CD4-positive, alpha-beta T cell treated with Interleukin-2 at 100 ng/mL for 4 hours (primary cell): ENCODE measurements at places on chromosomes 11 and 22.

- no peak for DNase-seq
Measured at GRCh38 chr11:111299101-111300026, 1.0 kb downstream of the POU2AF3 start.

DNA sequence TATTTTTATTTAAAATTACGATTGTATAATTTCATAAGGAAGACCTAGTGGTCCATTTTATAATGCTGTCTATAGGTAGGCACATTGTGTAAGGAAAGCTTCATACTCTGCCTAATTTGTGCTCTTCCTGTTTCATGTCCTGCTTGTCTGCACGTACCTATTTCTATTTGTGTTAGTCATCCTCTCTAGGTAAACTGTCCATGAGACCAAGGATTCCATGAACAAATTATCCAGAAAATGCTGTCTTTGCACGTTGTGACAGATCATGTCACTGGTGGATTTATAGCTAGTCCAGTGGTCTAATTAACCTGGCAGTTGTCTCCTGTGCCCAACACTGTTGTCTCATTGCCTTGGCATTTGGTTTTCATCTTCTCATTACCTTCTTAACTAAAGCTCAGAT is 44.7 kb downstream of the DNAJC24 start:
- no peak for DNase-seq

DNA sequence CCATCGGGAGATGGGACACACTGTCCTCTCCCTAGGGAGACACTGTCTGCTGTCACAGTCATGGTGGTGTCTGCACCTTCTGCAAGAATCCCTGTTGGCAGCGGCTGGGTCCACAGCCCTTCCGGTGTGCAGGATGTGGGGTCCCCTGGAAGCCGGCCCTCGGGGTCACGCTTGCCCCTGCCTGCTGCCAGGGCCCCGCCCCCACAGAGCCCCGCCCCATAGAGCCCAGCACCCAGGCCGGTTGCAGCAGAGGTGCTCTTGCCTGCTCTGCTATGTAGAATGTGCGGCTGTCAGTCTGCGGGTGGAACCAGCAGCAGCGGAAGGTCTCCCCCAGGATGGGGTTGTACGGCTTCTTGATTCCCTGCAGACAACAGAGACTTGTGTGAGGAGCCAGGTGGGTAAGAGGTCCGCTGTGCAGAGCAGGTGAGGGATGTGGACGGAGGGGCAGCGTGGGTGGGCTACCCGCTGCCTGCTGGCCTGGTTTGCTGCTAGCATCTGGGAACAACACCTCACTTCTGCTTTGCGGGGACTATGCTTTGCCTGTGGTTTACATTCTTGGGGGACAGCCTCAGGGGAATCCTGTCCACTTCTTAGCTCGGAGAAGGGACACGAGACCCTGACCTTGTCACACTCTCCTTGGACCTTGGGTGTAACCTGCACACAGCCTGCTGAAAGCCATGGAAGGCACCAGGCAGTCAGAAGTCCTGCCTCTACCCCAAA is 44.9 kb upstream of the CARS1 start:
- DNase-seq: no peak

GRCh38 chr11:34190192-34191139 is 85.0 kb downstream of the NAT10 start:
- DNase-seq: no peak

DNA sequence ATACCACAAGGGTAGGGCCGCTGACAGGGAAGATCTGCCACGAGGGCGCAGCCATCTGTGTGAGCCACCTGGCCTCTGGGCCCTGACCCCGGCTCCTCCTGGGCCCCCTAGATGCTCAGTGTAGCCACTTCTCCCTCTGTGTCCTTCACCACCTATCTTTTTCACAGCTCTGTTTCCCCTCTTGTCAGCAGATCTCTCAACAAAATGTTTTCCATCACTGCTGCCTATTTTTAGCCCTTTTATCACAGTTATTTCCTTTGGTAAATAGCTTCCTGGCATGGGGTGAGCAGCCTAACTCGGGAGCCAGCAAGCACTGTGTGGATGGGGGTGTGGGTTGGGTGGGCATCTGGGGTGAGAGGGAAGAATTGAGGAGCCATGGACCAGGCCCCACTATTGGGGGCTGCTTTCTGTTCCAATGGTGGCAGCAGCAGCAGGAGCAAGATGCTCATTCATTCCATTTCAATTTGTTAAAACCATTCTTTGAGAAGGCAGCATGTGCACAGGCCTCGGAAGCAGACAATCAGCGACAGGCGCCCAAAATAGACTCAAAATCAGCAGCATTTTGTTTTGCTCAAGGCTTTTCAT is 135.2 kb upstream of the NAV2 start:
- DNase-seq: no peak

DNA sequence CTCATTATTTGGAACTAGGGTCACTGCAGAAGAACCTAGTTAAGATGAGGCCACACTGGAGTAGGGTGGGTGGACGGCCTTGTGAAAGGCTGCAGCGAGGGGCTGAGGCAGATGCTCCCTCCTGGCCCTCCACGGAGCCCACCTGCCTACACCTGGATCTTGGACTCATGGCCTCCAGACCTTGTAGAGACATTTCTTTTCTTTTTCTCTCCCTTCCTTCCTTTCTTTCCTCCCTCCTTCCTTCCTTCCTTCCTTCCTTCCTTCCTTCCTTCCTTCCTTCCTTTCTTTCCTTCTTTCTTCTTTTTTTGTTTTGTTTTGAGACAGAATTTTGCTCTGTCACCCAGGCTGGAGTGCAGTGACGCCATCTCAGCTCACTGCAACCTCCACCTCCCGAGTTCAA is 26.6 kb downstream of the DUSP8 start:
- DNase-seq: no peak

DNA sequence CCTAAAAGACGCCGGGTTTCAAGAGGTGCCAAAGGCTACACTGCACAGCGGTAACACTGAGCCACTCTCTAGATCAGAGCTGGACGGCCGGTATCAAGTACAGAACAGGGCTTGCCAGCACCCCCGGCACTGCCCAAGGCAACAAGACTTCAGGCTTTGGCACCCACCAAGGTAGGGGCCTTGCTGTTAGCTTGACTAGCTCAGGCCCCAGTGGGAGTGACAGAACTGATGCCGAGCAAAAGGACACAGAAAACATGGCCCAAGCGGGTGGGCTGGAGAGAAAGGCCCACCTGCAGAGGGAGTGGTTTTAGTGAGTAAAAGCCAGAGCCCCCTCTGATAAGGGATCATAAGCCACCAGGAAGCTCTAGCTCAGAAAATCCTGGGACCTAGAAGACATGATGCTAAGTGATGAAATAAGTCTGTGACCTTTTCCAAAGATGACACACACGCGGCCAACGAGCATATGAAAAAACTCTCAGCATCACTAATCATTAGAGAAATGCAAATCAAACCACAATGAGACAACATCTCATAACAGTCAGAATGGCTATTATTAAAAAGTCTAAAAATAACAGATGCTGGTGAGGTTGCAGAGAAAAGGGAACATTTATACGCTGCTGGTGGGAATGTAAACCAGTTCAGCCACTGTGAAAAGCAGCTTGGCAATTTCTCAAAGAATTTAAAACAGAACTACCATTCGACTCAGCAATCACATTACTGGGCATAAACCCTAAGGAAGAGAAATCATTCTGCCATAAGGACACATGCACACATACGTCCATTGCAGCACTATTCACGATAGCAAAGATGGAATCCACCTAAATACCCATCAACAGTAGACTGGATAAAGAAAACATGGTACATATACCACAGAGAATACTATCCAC is 12.9 kb downstream of the EHD1 start:
- DNase-seq: peak; percentile 67

DNA sequence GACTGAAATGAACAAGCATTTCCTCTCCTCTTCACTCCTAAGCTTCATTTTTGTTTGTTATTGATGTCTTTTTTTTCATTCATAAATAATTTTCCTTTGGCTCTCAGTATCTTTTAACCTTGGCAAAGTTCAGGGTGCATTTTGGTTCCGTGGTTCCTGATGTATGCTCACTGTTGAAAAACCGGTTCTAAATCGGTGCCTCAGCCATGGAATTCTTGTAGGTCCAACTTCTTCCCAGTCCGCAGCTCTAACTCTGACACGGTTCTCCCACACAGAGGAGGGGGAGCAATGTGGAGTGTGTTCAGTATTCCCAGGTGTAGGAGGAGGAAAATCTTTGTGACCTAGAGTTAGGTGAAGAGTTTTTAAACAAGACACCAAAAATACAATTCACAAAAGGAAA is 12.6 kb upstream of the MS4A15 start:
- no peak for DNase-seq

DNA sequence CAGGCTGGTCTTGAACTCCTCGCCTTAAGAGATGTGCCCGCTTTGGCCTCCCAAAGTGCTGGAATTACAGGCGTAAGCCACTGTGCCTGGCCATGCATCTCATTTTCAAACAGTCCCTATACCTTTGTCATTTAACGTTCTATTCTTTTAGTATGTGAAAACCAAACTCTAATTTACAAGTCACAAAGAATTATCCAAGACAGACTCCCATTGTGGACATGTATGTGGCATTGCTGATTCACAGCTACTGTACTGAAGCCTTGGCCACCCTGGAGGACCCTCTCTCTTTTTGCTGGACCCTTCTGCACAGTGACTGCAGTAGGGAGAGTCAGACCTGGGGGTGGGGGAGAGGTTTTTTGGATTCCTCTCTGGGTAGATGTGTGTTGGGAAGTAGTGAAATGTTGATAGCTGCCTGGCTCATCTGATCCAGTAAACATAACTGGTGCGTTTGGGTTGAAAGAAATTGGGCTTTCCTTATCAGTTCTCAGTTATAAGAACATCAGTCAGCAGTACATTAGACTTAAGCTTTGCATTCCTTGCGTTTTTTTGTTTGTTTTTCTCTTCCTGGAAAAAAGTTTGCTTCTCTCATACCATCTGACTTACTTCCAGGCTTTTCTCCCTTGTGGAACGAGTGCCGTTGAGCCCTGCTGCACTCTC is 65.9 kb downstream of the MED15 start:
- no peak for DNase-seq

DNA sequence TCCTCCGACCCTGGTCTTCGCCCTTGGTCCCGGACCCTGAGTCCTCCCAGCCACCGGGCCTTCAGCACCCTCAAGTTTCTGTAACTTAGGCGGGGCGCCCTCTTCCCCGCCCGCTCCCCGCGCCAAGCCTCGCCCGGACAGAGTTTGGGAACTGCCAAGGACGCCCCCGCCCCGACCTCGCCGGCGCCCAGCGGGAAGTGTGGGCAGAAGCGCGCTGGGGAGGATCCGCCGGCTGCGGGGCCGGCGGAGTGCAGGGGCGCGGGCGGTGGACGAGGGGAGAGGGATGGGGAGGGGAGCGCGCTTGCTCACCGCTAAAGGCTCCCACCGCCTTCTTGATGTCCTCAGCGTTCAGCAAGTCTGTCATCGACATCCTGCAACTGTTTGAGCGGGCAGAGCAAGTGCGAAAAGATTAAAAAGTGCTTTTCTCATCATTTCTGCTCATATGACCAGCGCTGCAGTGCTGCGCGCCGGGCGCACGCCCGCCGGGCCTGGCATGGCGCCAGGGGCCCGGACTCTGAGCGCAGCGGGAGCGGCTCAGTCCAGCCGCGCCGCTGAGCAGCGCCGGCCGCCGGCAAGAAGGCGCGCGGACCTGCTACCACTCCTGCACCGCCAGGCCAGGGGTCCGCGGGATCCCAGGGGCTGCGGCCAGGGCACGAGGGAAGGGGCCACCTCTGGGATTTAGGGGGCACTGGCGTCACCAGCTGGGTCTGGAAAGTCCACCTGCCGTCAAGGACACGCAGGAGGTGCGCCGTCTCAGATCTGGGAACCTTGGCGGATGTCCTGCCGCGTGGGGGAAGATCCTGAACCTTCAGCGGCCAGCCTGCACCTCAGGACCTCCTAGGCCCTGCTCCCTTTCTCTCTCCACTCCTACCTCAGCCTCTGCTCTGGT is at the start of gene PVALB:
Gene PVALB, minus strand, starts transcription at position 400 of the 889 bp plus-strand sequence. Its CDS starts 30 bp downstream, at position 370.
- DNase-seq: no peak

DNA sequence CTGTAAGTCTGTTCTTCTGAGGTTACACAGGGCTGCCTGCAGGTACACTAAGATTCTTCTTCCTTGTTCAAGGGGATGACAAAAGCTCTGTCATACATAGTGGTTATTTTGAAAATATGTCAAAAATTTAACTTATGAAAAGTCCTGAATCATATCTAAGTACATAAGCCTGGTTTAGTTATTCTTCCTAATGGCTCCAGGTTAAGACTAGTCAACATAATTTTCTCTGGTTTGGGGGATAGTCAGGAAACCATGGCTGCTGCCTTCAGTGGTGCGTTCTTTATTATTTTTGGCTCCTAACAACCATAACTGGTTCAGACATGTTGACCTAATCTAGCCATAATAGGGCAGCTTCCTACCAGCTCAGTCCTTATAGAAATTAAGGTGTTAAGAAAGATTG is 257.4 kb upstream of the DDI1 start:
- no peak for DNase-seq

DNA sequence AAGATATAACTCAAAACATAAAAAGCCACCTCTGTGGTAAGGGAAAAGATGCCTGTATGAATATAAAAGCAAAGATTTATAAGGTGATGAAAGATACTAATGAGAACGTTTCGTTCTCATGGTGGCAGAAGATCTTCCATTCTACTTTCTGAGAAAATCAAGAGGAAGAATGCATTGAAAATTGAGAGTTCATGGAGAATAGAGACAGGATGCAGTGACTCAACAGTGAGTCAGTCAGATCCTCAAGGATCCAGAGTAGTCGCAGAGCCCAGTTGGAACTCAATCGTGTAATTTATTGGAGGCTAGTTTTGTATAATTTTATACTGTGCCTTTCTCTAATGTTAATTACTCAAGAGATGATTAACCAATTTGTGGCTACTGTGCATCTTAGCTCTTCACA is 73.3 kb downstream of the ENTHD1 start:
- no peak for DNase-seq

DNA sequence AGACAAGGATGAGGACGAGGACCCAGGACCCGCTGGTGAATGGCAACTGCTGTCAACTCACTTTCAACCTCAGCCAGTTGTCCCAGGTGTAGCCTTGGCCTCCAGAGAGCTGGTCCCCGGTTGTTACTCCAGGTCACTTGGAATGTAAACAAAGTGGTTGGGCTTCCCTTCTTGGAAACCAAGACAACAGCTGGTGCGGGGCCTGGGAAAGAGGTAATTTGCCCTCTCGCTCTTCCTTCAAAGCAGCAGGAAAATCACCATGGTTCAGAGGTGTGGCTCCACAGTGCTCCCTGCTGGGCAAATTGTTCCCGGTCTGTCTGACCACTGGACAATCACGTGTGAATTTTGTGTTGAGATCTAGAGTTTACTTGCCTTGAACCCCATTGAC is 15.0 kb downstream of the SLC1A2 start:
- DNase-seq: no peak

- no peak for DNase-seq
Measured at GRCh38 chr11:119419834-119420492, 3.0 kb downstream of the THY1 start.

GRCh38 chr11:30326906-30327305 is 4.0 kb downstream of the ARL14EP start:
- peak; percentile 28 for DNase-seq

GRCh38 chr11:66466225-66467033 is at the start of gene PELI3:
TSS of gene PELI3 (plus strand) at chr11:66466905. CDS start at chr11:66468129, 1,224 bp downstream.
- DNase-seq: peak; percentile 95

GRCh38 chr11:130403271-130403804 is 25.1 kb downstream of the ADAMTS8 start:
- DNase-seq: no peak

GRCh38 chr11:1516273-1517067 is 29.9 kb upstream of the MOB2 start:
- peak; percentile 11 for DNase-seq
